SK-N-SH (cell line): ENCODE measurements at places on chromosomes 6 and 20.

GRCh38 chr6:114713690-114714089, 370.9 kb upstream of the HS3ST5 start:
- DNase-seq = no peak

- no peak for DNase-seq
Measured at GRCh38 chr6:137095093-137095492, 50.3 kb upstream of the IL20RA start.

GRCh38 chr6:28727559-28728211, 196.1 kb downstream of the TRIM27 start:
- DNase-seq = no peak

DNA sequence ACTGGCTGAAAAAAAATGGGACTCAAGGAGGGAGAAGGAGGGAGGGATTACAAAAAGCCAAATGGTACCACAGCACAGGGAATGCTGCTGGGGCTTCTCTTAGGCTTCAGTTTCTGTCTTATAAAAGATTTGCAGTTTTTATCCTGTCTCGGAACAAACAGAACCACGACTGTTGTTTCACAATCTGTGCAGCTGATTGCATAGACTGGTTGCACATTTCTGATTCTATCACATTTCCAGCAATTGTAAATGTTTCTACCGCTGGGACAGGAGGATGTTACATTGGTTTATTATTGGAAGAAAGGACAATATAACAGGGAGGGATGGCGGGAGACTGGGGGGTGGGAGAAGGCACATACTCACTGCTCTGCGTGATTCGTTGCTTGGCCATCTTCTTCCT, 73.5 kb upstream of the ARID1B start:
- no peak for DNase-seq

DNA sequence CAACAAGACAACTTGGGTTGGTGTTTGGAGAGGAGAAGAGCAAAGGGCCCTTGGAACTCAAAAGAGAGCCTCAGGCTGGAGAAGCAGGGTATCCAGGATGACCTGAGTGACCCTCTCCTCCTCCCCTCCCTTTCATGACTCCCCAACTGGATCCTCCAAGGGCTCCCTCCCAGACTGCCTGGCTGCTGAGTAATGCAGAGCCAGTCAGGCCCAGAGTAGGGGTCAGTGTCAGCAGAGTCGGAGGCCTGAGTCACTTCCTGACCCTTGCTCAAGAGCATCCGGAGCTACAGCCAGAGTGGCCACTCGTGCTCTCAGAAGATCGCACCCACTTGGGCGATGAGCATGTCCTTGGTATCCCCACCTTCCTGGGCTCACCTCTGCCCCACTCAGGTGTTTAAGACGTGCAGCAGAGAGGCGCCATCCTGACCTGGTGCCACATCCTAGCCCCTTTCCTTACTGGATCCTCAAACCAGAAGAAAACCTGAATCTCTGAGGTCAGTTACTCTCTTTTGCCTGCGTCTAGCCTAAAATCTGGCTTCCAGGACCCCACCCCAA, 2.8 kb upstream of the MAPK13 start:
- no peak for DNase-seq

- DNase-seq = no peak
Measured at GRCh38 chr20:58546416-58546711, 31.2 kb upstream of the APCDD1L start.
